ENCODE measurements at places on chromosomes 1 and 21.

GRCh38 chr21:34535886-34536285 lies 23.9 kb upstream of the KCNE1 start:
- no peak for DNase-seq

DNA sequence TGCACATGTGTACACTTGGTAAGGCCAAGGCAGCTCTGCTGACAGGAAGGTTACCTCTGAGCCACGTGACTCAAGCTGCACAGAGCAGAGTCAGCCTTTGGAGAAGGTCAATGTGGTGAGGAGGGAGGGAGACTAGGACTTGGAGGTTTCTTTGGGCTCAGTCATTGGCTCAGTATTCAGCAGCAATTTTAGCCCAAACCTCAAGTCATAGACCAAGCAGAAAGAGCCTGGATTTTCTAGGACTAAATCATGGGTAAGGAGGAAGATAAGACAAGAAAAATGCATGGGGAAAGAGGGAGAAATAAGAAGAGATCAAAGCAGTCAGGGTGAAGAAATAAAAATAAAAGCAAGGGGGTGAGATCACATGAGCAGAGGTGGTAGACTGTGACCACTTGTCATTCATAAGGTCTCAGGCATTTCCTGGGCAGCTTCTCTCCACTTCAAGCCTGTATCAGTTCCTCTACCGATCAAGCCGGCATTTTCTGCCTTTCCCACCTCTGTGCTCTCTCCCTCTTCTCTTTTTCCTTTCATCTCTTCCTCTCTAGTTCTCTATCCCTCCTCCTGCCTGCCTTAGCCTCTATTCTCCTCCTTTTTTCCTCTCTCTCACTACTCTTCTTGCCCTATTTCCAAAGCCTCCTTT lies 51.7 kb upstream of the DUSP10 start:
- no peak for DNase-seq

GRCh38 chr1:110065841-110066240 lies 4.6 kb downstream of the ALX3 start:
- DNase-seq: no peak

- DNase-seq: no peak
Measured at GRCh38 chr1:4585216-4585615, 69.2 kb upstream of the AJAP1 start.

GRCh38 chr1:209458921-209459320 lies 124.6 kb upstream of the CAMK1G start:
- no peak for DNase-seq
